GM23248 (cell line): ENCODE measurements at places on chromosomes 3 and 15.

- no peak for DNase-seq
Measured at GRCh38 chr3:192284443-192285072, 442.8 kb downstream of the FGF12 start.

DNA sequence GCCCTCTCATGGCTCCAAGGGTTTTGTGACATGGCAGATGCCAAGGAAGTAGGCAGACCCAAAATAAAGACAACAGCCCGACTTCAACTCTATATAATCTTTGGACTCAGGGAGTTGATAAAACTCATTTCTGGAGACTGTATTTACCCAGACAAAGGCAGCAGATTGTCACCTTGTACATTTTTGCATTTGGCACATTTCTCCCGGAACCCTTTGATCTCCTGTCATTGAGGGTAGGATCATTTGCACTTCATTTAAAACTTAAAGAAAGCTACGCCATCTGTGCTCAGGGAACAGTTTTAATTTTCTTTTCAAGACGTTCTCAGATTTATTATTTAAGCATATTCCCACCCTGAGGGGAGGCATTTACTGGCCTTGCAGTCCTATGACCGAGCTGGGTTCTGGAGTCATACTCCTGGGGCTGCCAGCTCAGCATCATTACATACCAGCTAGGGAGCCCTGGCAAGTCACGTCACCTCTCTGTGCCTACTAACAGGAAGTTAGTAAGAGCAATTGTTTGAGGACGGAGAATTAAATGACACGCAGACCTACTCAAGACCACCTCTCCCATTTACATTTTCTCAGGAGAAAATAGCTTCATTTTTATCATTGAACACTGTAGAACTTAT is 5.9 kb downstream of the CDCP1 start:
- DNase-seq: peak; percentile 93

DNA sequence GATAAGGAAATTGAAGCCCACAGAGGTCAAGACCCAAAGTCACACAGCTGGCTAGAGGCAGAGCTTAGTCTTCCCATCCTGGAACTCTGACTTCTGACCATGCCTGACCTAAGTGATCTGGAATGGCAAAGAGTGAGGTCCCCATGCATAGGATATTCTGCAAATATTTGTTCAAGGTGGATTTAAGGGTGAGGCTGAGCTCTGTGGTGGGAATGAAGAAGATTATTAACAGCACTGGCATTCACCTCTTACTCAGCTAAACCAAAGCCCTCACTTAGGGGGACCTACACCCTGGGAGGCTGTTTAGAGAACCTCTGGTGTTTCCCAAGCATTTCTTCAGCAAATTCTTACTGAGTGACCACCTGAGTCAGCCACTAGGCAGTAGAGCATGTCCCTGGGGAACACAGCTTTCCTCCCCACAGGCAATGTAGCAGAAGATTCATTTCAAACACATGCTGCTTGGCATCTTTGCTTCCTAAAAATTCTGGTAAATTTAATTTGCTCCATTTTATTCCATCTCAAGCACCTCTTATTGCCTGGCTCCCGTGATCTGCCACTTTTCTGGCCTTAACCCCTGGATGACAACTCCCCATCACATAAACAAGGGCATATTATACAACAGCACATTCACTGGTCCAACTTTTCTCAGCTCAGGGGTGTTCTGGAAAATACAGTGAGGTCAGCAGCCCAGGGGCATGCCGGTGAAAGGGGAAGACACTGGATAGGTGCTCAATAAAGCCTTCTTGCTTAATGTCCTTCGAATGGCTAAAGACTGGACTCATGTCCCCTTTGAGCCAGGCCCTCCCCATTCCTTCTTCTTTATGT is 176.0 kb downstream of the ABHD5 start:
- peak; percentile 99 for DNase-seq

DNA sequence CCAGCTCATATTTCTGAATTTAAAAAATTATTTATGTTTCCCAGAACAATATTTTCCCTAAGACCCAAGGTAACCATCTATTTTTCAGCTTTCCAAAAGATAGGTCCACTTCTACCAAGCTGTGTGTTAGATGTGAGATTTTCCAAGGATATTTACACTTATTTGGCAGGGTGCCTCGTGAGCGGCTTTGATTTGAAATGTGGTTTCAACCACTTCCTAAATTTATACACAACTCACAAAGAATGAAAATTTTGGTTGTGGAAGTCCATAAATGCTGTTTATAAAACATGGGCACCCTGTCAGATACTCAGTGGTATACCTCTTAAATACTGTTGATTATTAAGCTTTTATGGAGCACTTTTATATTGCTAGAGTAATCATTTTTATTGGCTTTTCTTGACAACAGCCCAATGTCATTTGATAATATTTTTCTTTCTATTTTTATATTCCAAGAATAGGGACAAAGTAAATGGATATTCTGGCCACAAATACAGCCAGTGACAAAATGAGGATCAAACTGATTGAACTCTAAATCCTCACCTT is 57.6 kb downstream of the GAP43 start:
- no peak for DNase-seq

GRCh38 chr15:26867200-26868007 is 542 bp downstream of the GABRA5 start:
- DNase-seq: peak; percentile 41

- DNase-seq: no peak
Measured at GRCh38 chr3:99542767-99543518, 95.5 kb upstream of the COL8A1 start.

GRCh38 chr3:50433954-50434353 is 69.5 kb downstream of the CACNA2D2 start:
- no peak for DNase-seq

DNA sequence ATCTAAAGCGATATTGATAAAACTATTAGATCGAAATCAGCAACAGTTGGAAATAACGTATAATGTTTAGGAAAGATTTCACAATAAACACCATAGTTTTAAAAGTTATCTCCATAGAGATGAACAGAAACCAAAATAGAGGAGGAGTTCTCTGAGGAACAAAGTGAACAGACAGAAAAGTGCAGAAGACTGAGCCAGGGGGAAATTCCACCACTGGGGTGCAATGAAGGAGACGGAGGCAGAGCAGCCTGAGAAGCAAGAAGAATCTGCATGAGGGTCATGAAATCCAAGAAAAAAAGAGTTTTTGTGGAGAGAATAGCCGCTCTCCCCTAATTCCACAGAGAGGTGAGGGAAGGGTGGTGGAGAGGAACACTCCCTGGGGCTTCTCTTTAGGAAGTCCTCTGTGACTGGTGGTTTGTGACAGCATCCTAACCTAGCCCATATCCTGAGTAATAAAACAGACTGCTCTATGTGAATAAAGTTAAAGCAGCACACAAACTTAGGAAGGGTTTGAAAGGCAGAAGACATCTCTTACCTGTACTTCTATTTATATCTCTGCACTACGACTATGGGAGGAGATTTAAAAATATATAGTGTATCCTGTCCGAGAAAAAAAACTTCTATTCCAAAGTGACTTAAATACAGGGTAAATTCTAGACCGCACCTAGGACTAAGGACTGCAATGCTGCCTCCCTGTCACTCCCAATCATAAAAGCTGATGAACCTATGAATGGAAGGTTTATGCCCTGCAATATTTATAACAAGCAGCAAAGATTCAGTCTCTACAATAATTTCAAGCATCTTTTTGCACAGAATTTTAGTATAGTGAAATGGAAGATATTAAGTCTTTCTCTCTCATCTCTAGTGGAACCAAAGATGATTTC is 22.9 kb downstream of the ATP8B4 start:
- DNase-seq: no peak

GRCh38 chr3:11386465-11387113 is 114.4 kb downstream of the ATG7 start:
- DNase-seq: no peak

- no peak for DNase-seq
Measured at GRCh38 chr3:84318273-84318809, 640.4 kb upstream of the CADM2 start.

- DNase-seq: no peak
Measured at GRCh38 chr3:30602946-30603345, 3.5 kb upstream of the TGFBR2 start.

- DNase-seq: no peak
Measured at GRCh38 chr15:23055316-23055715, 15.9 kb upstream of the TUBGCP5 start.

DNA sequence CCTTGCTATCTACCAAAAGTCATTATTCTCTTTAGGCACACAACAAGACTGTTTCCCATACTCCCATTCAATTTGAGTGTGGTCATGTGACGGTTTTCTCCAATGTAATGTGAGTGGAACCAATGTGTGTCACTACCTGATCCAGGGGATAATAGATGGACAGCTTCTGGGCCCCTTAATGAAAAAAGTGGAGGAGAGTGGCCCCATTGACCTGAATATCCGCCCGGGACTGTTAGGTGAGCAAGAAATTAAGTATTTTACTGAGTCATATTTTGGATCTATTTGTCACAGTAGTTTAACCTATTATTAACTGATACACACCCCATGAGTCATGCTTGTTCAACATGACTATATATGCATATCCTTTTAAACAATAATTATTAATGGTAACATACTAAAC is 15.1 kb upstream of the ARID3B start:
- DNase-seq: peak; percentile 96

- no peak for DNase-seq
Measured at GRCh38 chr3:168583977-168584376, 488.3 kb upstream of the GOLIM4 start.
